ENCODE measurements at places on chromosomes 1 and 21.

- DNase-seq, result no peak
Measured at GRCh38 chr21:36254106-36254941, 65.7 kb upstream of the MORC3 start.

DNA sequence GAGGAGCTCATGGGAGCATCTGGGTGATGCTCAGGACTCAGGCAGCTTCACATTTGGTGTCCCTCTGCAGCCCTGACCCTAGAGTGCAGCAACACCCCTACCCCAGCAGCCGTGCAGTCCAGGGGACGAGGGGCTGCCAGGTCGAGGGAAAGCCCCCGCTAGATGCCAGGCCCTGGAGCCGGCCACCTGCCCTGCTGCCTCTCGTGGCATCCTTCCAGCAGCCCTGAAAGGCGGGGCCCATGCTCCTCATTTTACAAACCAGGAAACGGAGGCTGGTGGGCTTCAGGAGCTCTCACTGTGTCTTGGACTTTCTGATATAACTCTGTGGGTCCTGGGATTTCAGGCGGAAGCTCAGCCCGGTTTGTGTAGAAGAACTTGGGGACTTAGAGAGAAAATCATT is 120.5 kb upstream of the WNT4 start:
- DNase-seq, result no peak

DNA sequence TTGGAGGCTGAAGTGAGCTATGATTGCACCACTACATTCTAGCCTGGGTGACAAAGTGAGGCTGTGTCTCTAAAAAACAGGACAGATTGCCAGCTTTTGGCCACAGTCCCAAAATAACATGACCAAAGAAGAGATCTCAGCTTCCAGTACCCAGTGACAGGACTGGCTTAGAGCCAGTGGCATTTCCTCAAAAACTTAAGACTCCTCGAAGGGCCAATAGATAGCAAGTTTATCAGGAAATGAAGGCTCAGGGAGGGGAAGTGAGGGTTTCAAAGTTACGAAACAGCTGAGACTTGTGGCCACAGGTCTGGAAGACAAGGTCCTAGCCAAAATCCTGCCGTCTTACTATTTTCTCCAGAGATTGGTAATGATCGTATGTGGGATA is 6.3 kb upstream of the TMEM39B start:
- no peak for DNase-seq

DNA sequence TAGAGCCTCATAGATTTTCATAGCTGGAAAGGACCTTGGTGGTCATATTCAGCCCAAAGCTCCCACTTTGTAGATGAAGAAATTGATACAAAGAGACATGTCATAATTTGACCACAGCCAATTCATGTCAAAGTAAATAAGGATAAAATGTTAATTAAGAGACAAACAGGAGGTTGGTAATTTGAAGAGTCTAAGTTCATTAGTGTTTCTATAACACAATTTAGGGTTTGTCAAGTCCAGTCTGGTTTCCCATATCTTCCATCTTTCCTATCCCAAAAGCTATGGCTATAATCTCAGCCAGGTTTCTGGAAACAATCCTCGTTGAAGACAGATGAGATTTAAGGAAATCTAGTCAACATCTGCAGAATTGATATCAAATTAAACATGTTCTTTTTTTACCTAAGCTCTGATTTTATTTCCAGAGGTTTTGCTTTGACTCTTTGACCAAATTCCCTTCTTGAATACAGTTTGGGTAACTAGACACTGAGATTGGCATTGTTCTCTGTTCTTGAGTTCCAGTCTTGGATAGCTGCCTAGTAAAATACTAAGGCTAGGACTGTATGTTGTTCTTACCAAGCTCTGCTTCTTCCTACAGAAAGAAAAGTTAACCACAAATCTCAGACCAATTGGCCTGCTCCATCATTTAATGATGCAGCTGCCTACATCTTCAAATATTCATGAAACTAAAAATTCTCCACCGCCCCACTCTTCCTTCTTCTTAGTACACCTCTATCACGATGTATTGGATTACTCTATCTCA is 62.0 kb downstream of the SLC44A5 start:
- no peak for DNase-seq

GRCh38 chr1:223297800-223298199 is 66.2 kb downstream of the SUSD4 start:
- DNase-seq, result no peak

GRCh38 chr1:42761567-42761966 is 5.3 kb downstream of the P3H1 start:
- no peak for DNase-seq

GRCh38 chr1:54254055-54254454 is 54.1 kb downstream of the MRPL37 start:
- no peak for DNase-seq

DNA sequence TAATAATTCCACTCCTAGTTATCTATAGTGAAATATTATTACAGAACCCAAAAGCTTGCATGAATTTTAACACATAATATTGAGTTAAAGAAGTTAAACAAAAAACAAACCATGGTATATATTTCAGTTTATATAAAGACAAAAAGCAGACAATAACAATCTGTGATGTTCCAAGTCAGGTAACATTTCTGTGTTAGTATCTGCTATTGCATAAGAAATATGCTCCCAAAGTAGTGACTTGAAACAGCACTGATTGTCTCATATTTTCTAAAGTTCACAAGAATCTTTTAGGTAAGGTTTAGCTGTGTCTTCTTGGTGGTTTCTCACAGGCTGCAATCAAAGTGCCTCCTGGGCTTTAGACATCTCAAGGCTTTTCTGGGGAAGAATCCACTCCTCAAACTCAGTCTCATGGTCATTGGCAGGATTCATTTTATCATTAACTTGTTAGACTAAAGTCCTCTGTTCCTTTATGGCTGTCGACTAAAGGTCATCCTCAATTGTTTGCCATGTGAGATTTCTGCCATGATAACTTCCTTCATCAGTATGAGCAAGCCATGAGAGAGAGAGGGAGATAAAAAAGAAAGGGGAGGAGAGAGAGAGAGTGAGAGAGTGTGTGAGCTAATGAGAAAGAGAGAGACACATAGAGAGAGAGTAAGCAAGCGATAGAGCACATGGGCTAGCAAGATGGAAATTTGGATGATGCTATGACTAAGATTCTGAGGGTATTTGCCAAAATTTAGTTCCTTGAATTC is 19.9 kb downstream of the GBP1 start:
- no peak for DNase-seq

DNA sequence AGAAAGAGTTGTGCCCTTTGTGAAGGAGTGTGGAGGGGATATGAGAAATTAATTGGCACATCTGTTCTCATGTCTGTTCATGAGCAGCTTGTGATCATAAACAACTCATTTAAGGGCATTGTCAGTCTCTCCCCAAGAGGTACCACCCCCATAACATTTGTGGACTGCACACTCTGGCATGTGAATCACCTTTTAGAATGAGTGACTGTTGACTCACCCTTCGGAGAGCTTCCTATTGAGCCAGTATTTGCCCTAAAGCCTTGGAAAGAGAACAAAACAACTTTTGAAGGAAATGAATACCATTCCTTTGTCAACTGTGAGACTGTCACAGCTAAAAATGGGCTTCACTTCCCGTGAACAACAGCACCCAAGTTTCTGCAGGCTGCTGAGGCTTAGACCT is 27.5 kb upstream of the MYSM1 start:
- DNase-seq, result no peak

DNA sequence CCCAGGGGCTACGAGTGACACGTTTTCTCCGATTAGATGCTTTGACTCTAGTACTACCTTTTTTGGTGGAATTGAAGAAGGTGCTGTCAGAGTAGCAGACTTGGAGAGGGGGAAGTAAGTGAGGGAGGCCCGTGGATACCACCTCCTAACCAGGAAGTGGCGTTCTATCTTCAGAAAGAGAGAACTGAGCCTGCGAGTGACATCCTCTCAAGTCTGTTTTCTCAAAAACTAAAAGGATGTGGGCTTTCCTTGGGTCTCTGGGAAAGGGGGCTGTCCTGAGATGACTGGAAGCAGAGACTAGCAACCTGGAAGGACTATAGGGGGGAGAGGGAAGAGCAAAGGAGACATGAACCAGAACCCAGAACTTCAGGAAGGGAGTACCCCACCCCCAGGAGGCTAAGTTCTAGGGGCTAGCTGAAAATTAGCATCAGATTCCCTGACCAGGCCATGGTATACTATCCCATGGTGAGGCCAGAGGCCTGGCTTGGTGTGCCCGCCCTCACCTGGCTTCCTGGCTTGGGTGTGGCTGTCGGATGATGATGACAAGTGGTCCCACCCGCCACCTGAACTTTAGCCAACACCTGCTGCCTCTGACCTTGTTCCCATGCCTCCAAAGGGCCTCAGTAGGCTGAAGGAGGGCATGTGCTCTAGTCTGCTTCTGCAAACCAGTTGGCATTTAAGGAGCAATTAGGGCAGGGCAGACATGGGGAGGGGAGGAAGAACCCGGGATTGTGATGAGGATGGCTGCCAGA is 49.1 kb downstream of the ATP2B4 start:
- no peak for DNase-seq

GRCh38 chr21:45439901-45440461 is 35.0 kb downstream of the COL18A1 start:
- DNase-seq, result no peak

- DNase-seq, result no peak
Measured at GRCh38 chr1:77762072-77762476, 2.4 kb upstream of the USP33 start.

GRCh38 chr1:940107-941014 is 16.6 kb downstream of the SAMD11 start:
- DNase-seq, result no peak

GRCh38 chr1:68119445-68119844 is 69.0 kb upstream of the DIRAS3 start:
- DNase-seq, result no peak

GRCh38 chr1:39720094-39720999 is 18.3 kb upstream of the PPIE start:
- DNase-seq, result no peak

DNA sequence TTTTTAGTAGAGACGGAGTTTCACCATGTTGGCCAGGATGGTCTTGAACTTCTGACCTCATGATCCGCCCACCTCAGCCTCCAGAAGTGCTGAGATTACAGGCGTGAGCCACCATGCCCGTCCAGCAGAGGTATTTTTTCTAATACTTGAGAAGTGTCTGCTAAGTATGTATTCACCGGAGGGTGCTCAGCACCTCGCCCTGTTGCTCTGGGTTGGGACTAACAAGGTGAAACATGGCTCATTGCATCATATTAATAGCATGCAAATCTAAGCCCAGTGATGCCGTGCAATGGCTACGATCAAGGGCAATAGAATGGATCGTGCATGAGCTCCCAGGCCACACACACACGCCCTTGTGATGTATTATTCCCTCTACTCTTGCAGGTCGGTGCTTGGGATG is 68.7 kb downstream of the PDE9A start:
- DNase-seq, result no peak

DNA sequence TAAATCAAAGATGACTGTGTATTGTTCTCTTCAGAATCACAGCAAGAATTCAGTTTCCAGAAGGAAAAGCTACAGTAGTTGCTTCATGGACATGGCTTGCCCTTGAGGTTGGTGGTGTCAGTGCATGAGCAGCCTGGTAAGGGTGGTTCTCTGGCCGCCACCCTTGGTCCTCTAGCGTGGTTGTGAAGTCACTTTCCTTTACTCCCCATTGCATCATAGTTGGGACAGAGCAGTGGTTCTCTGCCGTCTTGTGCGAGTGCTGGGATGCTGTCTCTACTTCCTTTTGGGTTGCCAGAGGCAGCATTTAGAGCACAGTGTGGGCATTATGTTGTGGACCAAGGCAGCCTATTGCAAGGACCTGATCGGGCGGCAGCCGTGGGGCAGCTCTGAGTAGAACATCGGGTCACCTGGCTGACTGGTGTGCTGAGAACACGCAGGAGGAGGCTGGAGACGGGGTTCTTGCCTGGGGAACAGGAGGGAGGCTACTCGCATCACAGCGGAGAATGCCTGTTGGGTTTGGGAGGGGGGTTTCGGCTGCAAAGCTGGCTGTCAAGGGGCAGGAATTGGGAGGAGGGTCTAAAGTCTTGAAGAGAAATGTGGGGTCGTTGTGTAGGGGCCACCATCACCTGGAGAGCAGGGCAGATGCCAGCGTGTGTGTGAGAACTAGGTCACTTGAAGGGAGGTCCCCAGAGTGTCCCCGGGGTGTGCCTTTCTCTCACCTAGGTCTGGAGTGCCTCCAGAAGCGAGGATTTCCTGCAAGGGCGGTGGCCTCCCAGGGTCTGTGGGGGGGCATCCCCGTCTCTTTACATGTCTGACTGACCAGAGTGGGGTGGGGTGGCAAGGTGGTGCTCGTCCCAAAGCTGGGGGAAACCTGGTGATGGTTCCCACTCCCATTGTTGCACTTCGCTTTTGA is 6.3 kb downstream of the ARF1 start:
- DNase-seq, result no peak

DNA sequence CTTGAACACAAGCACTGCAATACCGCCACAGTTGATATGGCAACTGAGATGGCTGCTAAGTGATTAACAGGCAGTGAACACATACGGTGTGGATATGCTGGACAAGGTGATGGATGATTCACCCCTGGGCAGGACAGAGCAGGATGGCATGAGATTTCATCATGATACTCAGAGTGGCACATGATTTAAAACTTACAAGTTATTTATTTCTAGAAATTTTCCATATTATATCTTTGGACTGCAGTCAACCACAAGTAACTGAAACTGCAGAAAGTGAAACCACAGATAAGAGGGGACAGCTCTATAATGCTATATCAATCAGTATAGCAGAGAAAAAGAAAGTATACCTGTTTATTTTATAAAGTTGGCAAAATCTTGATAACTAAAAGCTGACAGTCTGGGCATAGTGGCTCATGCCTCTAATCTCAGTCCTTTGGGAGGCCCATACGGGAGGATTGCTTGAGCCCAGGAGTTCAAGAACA is 47.9 kb downstream of the PHACTR4 start:
- no peak for DNase-seq

- no peak for DNase-seq
Measured at GRCh38 chr1:98920441-98921110, 84.1 kb downstream of the PLPPR5 start.

DNA sequence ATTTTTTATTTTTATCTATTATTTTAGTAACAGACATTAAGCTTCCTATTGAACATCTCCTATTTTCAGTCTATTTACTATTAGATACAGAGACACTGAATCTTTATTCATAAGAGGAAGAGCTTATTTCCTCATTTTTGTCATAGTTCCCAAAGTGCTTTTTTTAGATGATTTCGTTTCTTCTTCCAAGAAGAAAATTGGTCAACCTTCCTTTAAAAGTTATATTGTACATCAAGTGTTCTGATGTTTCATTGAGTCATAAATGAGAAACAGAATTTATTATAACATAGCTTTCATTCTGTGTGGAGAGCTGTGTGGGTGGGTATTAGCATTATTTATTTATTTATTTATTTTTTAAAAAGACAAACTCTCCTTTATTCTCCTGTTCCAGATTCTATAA is 50.6 kb upstream of the BACH1 start:
- no peak for DNase-seq

DNA sequence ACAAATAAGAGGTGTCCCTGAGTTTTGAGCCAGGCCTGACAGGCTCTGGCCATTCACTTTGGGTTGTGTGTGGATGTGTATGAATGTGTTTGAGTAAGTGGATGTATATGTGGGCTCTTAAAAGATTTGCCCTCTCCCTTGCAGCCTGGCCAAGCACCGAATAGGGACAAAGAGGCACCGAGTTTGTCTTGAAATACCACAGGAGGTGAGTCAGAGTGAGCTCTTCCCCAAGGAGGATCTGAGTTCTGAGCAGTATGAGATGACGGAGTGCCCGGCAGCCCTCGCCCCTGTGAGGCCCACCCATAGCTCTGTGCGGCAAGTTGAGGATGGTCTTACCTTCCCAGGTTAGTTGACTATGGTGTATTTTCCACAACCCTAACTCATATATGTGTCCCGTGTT is 19.0 kb downstream of the KDM4A start:
- DNase-seq, result no peak
